ENCODE measurements at places on chromosomes 11 and 22.

- DNase-seq = no peak
Measured at GRCh38 chr11:57414612-57415212, 12.2 kb downstream of the SLC43A3 start.

GRCh38 chr11:120122924-120123683, 14.8 kb downstream of the TRIM29 start:
- no peak for DNase-seq

DNA sequence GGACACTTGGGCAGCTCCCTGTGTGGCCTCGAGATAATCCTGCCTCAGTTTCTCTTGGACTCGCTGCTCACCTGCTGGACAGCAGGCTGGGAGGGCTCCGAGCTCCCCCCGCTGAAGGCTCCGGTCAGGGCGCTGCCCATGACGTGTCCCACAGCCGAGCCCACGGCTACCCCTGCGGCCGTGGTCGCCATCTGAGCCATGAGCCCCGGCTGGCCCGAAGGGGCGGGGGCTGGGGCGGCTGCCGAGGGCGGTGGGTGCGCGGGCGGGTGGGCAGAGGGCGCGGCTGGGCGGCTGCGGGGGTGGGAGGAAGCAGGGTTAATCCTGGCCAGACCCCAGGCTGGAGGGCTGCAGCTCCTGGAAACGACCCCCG, 484 bp downstream of the CHCHD10 start:
- DNase-seq = no peak

GRCh38 chr11:44308923-44309477, 939 bp downstream of the ALX4 start:
- DNase-seq = no peak

DNA sequence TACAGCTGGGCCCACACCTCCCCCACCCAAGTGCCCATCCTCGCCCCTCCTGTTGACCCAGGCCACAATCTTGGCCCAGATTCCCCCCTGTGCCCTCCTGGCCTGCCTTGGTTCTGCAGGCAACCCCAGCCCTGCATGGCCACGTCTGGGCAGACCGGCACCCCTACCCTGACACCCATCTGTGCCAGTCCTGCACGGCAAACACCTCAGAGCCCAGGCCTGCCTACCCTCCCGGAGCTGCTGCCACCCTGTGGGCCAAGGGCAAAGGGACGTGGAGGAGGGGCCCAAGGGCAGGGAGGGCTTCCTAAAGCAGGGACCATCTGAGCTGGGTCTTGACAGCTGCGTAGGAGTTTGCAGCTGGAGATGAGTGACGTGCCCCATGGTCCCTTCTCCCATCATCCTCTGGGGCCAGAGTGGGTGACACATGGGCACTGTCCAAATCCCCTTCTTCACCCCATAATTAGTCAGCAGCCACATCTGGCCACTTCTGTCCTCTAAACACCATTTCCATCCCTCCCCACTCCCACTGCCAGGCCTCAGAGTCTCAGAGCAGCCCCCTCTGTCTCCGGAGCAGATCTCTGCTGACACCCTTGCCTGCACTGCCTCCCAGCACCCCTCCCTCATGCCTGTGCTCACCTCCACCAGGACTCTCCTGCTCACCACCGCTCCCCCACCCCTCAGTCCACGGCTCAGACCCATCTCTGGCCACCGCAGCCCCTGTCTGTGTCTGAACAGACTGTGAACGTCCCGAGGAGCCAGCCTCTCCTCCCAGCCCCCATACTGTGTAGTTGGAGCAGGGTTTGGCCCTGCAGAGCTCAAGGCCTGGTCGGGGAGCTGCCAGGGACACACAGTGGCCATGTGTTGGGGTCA, 35.6 kb upstream of the PPARA start:
- DNase-seq = no peak

DNA sequence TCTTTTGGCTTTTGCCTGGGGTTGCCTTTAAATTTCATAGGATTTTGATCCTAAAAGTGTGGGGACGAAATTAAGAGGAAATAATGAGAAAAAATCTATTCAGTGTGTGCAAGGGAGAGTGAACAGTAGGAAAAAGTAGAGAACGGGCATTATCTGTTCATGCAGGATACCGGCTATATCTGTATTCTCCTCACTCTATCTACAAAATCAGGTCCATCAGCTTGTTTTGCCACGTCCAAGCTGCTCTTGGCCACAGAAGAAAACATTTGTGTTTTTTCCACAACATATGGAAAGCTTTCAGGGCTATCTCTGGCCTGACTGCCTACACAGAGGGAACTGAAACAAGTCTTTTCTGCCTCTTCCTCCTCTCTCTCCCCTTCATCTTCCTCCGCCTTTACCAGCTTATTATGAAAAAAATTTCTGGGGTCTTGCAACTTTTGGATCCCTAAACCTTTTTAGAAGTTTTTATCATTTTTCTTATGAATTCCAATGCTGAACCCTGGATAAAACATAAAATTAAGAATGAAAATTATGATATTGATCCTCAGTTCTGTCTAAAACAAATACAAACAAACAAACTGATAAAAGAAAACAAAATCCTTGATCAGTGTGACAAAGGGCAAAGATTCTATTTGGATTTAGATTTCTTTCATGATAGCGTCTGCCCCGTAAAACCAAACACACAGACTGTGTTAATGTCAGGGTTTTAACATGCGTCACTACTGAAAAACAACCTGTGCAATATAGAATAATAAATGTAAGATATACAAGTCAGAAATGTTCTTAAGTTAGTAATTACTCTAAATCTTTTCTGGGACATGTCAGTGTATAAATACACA, 219.7 kb downstream of the CNTN5 start:
- no peak for DNase-seq

DNA sequence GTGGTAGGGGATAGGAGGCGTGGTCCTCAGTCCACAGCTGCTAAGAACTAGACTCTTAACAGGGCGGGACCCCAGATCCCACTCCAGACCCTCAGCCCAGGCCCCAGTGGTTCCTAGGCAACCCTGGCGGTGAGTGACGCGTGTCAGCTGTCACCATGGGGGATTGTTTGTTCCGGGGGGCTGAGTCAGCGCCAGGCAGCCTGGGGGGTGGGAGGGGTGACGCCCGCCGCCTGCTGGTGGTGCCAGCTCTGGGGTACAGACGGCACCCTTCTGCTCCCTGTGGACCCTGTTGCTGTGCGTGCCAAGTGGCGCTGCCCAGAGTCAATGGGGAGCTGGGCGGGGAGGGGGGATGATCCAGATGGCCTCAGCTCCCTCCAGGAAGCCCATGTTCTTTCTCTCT, 2.5 kb downstream of the CNIH2 start:
- no peak for DNase-seq

DNA sequence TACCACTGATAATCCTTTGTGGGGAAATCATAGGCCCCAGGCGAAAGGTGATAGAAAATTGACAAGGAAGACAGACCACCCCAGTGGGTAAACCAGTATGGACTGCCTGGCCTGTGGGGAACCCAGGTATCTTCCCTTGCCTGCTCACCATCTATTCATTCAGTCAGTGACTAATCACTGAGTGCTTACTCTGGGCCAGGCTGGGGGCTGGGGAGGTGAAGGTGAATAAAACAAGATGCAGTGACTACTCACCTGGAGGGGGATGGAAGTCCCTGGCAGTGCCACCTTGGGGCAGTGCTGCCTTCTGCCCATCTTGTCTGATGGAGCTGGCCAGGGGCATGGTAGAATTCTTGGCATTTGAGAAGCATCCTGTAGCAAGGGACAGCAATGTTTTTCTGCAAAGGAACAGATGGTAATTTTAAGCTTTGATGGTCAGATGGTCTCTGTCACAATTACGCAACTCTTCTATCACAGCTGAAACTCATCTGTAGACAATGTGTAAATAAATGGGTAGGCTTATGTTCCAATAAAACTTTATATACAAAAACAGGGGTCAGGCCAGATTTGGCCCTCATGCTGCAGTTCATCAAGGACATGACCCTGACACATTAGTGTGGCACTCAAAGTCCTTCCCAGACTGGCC, 4.6 kb downstream of the ISX start:
- no peak for DNase-seq

- no peak for DNase-seq
Measured at GRCh38 chr11:86672007-86672621, at the start of gene ME3. TSS of gene ME3 (minus strand) at chr11:86672616.

GRCh38 chr11:47003180-47003877, 66.8 kb downstream of the CSTPP1 start:
- DNase-seq = no peak

DNA sequence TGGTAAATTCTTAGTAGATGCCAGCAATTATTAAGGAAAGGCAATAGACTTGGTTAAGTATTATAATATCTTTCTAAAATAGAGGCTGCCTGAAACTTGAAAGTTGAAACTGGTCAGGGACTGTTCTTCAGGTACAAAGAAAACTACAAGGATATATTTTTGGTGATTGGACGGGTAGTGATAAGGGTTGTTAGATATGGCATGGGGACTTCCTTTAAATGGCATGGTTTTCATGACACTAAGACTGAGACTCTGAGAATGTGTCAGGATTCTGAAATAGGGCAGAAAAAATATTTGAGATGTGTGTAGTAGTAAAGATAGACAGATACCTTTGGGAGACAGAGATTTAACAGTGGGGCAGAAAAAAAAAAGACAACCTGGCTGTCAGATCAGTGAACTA, 108.4 kb upstream of the SLC5A12 start:
- DNase-seq = no peak

GRCh38 chr11:129267716-129268115, 75.6 kb upstream of the ARHGAP32 start:
- no peak for DNase-seq

GRCh38 chr11:66684635-66685034, 6.9 kb upstream of the RBM4B start:
- no peak for DNase-seq

GRCh38 chr11:3610846-3611245, 30.9 kb downstream of the ART5 start:
- DNase-seq = no peak

DNA sequence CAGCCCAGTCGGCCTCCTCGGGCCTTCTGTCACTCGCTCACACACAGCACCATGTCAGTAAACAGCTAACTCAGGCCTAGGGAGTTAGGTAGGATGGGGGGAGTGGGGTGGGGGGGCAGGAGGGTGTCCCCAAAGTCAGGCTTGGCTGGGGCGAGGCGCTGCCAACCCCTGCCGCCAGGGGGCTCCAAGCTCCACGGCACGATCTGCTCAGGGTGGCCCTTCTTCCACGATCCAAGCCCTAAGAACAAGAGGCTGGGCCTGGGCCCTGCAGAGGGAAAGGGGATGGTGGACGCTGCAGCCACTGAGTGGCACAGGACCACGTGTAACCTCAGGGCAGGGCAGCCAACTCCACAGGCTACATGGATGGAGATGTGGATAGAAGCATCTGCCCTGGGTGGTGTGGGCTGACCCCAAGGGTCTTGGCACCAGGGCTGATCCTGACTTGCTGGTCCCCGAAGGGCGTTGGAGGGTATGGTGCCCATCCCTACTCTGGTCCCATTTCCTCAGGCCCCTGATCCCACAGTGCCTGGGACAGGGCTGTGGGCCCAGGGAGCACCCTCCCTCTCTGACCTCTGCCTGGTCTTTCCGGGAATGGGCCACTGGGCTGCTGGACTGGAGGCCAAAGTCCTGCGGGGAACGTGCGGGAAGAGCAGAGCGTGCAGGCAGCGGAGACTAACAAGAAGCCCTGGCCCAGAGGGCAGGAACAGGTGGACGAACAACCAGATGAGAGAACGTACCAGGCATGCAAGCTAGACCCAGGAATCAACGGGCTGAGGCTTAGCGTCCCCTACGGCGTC, 29.1 kb upstream of the TXNRD2 start:
- peak; percentile 74 for DNase-seq

GRCh38 chr22:36765943-36766450, 9.9 kb downstream of the IFT27 start:
- DNase-seq = no peak

DNA sequence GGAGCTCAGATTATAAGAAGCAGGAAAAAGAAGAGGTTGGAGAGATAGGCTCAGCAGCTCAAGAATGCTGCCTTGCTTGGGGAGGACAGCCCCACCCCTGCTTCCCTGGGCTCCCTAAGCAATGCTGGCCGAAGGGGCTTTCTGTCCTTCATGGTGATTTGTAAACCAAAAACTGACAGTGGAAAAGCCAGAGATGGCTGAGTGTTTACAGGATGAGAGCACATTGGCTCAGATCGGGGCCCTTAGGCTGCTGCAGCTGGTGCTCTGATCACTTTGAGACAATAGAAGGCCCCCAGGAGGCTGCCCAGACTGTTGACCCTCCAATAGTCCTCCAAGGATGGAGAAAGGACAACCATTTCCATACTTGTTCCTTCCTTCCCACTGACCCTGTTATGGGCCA, 28.8 kb upstream of the AMOTL1 start:
- no peak for DNase-seq

- no peak for DNase-seq
Measured at GRCh38 chr22:48710410-48710809, 1117.3 kb downstream of the BRD1 start.

GRCh38 chr11:128609785-128610184, 22.4 kb upstream of the ETS1 start:
- DNase-seq = no peak

All from stimulated activated CD8-positive, alpha-beta memory T cell treated with anti-CD3 and anti-CD28 coated beads, Interleukin-7, amount 100 ng/mL, for 24 hours (primary cell).